Endothelial cell of umbilical vein (primary cell): ENCODE measurements at places on chromosomes 4 and X. TPM values are rescaled to one million over a fixed set of nuclear protein-coding genes. Genes with fewer than 3 reads are reported as not detected.

Gene CLCN3
- total RNA-seq = 49.0 and 51.4 TPM in 2 replicates

Gene TRAM1L1
- 0.88 and 1.1 TPM in 2 replicates for total RNA-seq

Gene ZAR1
- total RNA-seq = not detected in 2 replicates

Gene ZFP42
- total RNA-seq = not detected in 2 replicates

Gene MTCP1
- total RNA-seq = 15.8 and 15.9 TPM in 2 replicates

Gene RELL1
- 87.1 and 91.7 TPM in 2 replicates for total RNA-seq

Gene CITED1
- 0.83 TPM in 1 of 2 replicates, not detected in the other for total RNA-seq

Gene ADRA2C
- 0.40 TPM in 1 of 2 replicates, not detected in the other for total RNA-seq

Gene WDR17
- 0.42 TPM in 1 of 2 replicates, not detected in the other for total RNA-seq

Gene FAM47B
- total RNA-seq = not detected in 2 replicates

Gene TMEM35A
- 6.5 and 7.2 TPM in 2 replicates for total RNA-seq

Gene NLGN4X
- not detected in 2 replicates for total RNA-seq

Gene RIBC1
- total RNA-seq = 0.42 and 0.86 TPM in 2 replicates

Gene ADH7
- total RNA-seq = not detected in 2 replicates

Gene ETDB
- total RNA-seq = not detected in 2 replicates

Gene UGT2A1
- total RNA-seq = not detected in 2 replicates

Gene NPY1R
- total RNA-seq = not detected in 2 replicates

Gene SCML2
- total RNA-seq = 0.69 and 2.7 TPM in 2 replicates

Gene SLC6A14
- total RNA-seq = not detected in 2 replicates

Gene CCNB3
- total RNA-seq = 0.32 and 0.77 TPM in 2 replicates

Gene ITM2A
- total RNA-seq = 3.9 and 5.6 TPM in 2 replicates

Gene CDKL2
- total RNA-seq = 0.55 and 0.99 TPM in 2 replicates

Gene CCDC110
- 0.28 and 0.71 TPM in 2 replicates for total RNA-seq

Gene LAS1L
- total RNA-seq = 34.2 and 39.6 TPM in 2 replicates

Gene ACSL4
- total RNA-seq = 85.5 and 88.9 TPM in 2 replicates

Gene CYLC1
- not detected in 2 replicates for total RNA-seq

Gene HPGDS
- total RNA-seq = not detected in 2 replicates

Gene CPLX1
- total RNA-seq = 1.3 and 1.8 TPM in 2 replicates

Gene ARAP2
- 0.16 TPM in 1 of 2 replicates, not detected in the other for total RNA-seq
